DMS 273 treated with DMSO at 0.1 percent for 48 hours (cell line): ENCODE measurements at places on chromosomes 16 and 17.
A peak's percentile ranks its signal among the peaks of the same experiment; 100 is the strongest.

- no peak for DNase-seq
Observed at GRCh38 chr17:7382901-7383300, 2.0 kb downstream of the TNK1 start.

- DNase-seq: no peak
Observed at GRCh38 chr16:47876511-47876910, 279.3 kb downstream of the ABCC12 start.

DNA sequence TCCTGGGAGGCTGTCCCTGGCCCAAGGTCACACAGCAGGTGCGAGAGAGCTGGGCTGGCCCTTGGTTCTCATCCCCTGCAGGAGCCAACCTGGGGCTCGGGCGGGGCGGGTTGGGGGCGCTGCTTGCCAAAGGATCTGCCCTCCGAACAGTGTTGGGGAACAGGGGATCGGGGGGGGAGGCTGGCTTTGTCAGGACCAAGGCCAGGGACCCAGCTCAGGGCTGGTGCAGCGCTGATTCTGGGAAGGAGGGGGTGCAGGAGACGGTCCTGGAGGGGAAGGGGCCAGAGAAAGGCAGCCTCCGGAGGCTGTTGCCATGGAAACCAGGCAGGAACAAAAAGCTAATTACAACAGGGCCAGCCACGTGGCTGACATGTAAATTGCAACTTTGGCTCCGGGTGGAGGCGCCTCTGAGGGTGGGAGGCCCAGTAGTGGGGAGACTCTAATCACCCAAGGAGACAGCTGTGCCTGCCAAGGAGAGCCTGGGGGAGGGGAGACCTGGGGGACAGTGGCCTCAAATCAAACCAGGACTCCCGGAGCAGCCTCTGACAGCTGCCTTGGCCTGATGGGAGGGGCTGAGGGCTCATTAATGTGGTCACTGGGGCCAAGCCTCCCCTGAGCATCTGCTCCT, 1.3 kb downstream of the TUBB3 start:
- peak; percentile 38 for DNase-seq

DNA sequence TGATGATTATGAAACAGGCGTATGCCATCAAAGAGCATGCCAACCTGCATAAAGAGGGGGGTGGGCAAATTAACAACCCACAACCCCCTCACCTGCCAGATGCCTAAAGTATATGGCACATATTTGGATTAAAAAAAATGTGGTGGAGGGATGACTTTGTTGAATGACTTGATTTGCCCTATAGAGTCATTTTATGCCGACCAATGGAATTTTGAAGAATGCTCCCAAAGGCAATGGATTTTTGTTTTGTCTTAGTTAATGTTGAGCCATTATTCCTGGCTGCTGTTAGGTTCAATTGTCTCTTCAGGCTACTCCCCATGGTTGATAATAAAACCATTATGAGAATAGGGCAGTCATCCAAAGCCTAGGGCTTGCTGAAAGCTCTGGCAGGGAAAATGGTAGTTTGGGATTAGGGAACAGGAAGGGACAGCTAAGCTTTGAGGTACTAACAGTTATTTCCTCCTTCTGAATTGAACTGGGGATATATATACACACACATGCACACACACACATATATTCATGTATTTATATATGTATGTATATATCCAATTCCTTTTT, 5.8 kb upstream of the CHCT1 start:
- DNase-seq: no peak

- DNase-seq: no peak
Observed at GRCh38 chr17:76333673-76334505, 19.8 kb downstream of the PRPSAP1 start.

- peak; percentile 62 for DNase-seq
Observed at GRCh38 chr17:76262732-76263344, 2.3 kb upstream of the UBALD2 start.

DNA sequence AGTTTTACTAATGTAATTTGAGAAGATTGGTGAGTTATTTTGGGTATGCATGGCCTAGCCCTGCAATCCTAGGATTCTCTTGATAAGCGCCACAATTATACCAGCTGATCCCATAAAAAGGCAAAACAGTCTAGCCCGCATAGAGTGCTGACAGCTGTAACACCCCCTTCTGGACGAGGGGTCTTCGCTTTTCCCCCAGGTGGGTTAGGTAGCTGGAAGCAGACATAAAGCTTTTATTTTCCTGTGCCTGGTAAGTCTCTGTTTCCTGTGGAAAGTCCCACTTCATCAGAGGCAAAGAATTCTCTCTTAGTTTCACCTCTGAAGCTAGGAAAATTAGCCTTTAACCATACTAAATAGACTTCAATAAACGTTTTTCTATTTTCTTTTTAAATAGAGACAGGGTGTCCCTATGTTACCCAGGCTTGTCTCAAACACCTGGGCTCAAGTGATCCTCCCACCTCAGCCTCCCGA, 108.3 kb downstream of the YPEL2 start:
- DNase-seq: no peak

DNA sequence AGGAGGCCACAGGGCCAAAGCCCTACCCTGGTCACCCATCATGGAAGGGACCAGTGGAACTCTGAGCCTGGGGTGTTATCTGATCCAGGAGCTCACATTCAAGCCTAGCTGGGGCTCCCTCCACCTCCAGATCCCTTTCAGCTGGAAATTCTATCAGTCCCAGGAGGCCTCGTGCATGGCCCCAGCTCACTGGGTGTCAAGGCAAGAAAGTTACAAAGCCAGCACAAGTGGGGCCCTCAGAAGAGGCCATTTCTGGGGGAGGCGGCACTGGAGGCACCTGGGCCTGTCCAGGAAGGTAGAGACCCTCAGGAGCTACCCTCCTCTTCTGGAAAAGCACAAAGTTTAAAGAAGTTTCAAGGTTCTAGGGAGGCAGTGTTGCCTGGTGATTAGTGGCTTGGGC, 4.8 kb downstream of the CA7 start:
- DNase-seq: no peak

DNA sequence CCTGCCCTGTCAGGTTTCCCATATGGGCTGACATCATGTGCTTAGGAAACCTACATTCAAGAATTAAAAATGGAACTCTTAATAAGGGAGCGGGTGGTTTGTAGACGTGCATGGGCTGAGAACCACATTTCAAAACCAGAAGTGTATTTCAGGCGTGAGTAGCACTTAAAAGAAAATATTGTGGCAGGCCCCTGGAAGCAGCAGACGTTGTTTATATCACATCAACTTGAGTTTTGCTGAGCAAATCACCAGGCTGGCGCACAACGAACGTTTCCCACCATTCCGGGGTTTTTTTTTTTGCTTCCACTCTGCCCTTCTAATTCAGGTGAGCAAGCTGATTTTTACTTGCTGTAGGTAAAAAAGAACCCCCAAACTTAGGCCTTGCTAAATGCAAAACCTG, 220.2 kb downstream of the MRTFB start:
- DNase-seq: no peak

GRCh38 chr17:27224526-27225315, 69.2 kb upstream of the WSB1 start:
- DNase-seq: no peak

- DNase-seq: no peak
Observed at GRCh38 chr16:52283584-52284375, 263.2 kb downstream of the TOX3 start.

DNA sequence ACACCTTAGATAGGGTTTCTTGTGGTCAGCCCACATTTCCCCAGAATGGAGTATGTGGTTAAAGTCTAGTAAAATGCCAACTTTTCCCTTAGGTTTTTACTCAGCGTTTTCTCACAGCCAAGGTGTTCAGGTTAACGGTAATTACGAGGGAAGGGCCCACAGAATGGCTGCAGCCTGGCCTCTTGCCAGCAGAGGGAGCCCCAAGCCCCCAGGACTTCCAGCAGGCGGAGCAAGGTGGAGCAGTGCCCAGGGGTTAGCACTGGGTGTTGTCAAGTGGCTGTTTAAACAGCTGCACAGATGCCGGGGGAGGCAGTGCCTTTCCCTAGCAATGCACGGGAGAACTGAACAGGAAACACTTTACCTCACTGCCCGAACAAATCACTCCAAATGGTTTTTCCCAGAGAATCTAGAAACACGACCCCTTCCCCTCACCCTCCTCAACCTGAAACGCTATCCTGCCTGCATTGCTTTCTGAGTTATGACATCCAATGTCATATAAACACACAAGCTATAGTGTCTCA, 6.6 kb downstream of the PHB1 start:
- DNase-seq: peak; percentile 45

- DNase-seq: no peak
Observed at GRCh38 chr17:80204626-80205468, 15.3 kb downstream of the SGSH start.

DNA sequence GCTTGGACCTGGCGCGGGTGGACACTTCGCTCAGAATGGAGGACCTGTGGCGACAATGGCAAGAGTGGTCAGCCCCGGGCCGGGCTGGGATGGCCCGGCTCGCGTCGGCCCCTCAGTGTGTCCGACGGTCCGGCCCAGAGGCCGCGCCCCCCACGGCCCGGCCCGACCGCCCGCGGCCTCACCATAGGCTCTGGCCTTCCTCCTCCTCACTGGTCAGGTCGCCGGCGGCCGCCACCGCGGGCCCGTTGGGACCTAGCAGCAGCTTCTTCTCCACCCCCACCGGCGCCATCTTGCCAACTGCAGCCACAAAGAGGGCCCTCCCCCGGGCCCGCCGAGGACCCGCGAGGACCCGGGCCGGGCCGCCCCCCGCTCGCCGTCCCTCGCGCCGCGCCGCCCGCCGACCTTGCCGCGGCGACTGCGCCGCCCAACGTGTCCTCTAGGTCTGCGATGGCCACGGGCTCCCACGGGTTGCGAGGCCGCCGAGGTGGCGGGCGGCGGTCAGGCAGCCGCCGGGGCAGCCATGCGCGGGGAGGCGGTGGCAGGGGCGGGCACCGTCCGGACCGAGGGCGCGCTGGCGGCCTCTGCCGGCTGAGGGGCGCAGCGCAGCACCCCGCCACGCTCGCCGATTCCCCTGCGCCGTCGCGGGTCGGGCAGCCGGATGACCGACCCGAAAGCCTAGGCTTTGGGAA, at the start of gene DYNC1LI2:
Gene DYNC1LI2 (minus strand): TSS at position 307 of the 689 bp plus-strand sequence. CDS start 18 bp downstream, at position 289.
- peak; percentile 43 for DNase-seq

DNA sequence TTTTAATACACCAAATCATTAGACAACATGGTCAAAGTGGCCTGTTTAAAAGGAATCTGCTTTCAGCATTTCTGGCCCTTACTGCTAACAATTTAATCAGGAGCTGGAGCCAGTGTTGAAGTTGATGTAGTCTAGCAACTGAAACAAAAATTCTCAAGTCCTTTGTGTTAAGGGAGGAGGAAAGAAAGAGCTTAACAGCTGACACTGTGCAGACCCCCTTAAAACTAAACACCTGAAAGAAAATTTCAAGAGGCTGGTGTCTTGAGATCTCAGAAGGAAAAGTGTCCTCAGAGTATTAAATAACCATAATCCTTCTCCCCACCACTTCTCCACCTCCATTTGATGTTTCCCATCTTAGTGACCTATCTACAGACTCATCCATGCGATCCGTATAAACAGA, 232.1 kb downstream of the FTO start:
- DNase-seq: no peak

GRCh38 chr16:66372898-66373155, 6.3 kb downstream of the CDH5 start:
- no peak for DNase-seq

DNA sequence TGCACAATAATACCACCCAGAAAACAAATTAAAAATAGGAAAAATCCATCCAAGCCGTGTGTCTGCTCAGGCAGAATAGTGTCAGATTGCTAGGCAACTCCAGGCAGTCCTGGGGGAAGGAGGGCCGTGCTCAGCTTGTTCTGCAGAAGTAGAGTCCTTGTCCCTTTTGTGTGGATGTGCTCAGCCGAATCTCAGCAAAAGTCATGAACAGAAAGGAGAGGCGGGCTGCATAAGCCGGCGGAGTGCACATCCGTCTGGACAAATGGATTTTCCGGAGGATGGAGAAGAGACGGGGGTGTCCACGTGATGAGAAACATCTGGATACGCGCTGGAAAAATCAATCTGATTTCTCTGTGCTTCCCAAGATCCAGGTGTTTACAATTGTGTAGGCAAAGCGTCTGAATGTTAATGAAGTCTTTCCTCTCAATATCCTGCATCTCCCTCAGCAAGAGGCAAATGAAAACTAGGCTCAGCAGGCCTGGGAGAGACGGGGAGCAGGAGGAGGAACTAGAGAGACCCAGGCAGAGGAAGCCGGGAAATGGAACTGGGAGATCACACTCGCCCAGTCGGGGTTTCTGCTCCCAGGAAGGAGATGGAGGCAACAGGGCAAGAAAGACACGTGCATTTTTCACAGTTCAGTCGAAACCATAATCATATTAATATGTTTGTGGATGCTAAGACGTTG, 7.7 kb upstream of the RBFOX3 start:
- no peak for DNase-seq

DNA sequence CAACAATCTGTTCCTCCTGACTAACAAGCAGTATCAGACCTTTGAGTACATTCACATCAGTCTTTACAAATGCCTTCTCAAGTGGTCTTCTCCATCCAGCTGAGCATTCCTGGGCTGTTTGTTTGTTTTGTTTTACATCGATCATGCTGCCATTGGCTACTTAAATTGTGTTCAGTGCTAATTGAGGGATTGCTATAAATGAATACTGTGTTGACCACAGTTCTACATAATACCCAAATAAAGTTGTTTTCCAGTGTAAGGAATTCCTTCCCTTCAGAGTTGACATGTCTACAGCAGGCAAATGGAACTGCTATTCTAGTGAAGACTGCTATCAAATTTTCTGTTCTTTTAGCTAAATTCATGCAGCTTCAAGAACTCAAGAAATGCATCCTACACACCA, 3.2 kb downstream of the CDH8 start:
- DNase-seq: no peak

GRCh38 chr16:9527976-9528375, 436.5 kb downstream of the HAPSTR1 start:
- DNase-seq: no peak

DNA sequence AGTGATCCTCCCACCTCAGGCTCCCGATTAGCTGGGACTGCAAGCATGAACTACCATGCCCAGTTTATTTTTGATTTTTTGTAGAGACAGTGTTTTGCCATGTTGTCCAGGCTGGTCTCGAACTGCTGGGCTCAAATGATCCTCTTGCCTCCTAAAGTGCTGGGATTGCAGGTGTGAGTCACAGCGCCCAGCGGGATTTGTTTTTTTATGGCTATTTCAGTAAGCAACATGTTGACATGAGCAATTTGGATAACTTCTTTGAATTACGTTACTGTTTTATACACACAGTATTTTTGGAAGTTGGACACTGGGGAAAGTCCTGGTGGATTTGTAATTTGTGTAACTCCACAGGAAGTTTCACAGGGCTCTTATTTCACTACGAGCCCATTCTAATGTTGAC, 18.5 kb upstream of the RHOT1 start:
- DNase-seq: no peak

DNA sequence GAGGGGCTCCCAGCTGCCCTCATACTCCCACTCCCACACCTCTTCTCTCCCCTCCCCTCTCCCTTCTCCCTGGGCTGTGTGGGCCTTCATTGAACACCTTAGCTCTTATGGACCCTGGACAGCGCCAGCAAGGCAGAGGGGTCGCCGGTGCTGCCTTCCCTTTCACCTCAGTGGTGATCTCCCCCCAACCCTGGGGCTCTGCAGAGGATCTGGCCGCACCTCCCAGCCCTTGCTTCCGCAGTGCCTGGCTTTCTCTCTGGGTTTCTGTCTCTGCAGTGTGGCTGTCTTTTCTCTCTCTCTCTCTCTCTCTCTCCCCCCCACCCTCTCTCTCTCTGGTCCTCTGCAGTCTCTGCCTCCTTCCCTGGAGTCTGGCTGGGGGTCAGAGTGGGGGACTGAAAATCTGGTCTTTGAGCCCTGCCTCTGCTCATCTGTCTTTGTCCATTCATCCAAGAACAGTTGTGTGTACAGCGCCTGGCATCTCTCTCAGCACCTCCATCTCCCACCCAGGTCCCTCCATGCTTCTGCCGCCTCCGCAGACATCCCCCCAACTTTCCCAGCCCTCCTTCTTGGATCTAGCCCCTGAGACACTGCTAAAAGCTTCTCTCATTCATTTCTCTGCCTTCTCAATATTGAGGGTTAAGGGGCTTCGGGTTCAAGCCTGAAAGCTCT, 1.1 kb downstream of the SEZ6L2 start:
- no peak for DNase-seq
